ENCODE measurements at places on chromosomes 4 and X.

GRCh38 chrX:127011629-127012028, 192.1 kb downstream of the PRR32 start:
- DNase-seq = no peak

- peak; percentile 47 for DNase-seq
These were observed at the start of gene IL2RG for GRCh38 chrX:71111141-71111843. Gene IL2RG, minus strand, starts transcription at chrX:71111577. Its CDS starts 38 bp downstream, at chrX:71111539.

DNA sequence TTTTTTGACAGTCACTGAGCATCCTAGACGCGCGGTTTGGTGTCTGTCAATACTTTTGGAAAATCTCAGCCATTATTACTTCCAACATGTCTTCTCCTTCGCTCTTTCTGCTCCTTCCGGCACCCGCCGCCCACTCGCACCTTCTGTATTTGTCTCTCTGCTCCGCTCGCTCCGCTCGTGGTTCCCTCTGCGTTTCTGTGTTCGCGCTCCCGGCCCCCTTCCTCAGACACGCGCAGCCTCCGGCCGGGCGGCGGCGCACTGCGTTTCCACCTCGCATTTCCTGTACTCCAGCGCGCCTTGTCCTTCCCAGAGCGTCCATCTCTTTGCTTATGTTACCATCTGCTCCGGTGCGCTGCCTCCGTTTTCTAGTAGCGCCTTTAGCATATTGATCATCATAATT, 21.1 kb downstream of the PDE6B start:
- DNase-seq = no peak

DNA sequence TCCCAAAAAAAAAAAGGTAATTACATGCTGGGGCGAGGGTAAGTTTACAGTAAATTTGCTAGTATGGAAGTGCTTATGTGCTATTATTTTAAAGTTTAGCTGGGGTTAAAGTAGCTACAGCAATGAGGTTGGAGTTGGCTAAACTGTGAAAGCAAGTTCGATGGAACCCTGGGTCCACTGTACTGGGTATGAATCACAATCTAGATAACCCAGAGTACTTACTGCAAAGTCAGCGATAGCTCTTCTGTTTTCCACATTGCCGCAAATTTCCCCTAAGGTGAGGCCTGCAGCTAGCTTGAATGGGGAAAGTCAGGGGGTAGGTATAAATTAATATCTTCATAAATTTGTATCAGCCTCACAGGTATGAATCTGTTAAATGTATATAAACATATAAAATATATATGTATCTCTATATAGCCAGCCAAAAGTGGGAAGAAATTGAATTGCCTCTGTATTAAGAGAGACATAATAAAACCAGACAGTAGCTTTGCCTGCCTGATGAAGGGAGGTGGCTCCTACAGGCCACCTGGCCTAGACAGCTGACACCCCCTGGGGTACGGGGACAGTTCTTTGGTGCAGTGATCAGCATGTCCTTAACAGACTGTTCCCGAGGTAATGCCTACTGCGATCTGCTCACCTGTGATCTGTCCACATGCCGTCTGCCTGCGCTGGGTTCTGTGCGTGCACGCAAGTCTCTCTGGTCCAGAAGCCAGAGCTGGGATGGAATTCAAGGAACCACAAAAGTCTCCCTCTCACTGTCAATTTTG, 30.6 kb downstream of the CLRN2 start:
- no peak for DNase-seq

DNA sequence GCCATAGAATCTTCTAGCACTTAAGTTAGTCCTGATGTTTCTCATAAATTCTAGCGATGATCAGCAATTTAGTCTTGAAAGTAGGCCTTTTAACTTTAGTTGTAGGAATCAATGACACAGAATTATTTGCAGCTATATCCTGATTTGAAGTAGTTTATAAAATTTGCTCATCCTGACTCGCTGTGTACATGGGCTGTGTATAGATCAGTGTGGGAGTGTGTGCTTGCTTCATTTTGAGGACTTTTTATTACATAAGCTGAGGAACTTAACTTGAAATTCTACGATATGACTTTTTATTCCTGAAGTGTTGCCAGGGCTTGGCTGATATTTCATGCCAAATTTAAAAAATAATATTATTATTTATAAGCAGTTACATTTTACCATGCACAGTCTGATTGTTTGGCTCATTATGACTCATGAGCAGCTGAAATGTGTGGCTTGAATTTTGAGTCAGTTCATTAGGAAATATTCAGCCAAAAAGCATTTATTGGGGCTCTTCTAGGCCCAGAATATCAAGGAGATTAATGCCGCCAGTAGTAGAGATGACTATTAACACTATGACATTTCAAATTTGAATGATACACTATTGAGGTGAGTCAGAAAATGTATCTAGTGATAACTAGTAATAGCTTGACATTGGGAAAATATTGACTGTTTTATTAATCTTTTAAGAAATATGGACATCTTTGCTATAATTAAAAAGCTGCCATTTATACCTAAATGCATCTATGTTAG, 128.9 kb upstream of the LIMCH1 start:
- no peak for DNase-seq

GRCh38 chr4:143643399-143643798, 57.1 kb downstream of the FREM3 start:
- DNase-seq = no peak

DNA sequence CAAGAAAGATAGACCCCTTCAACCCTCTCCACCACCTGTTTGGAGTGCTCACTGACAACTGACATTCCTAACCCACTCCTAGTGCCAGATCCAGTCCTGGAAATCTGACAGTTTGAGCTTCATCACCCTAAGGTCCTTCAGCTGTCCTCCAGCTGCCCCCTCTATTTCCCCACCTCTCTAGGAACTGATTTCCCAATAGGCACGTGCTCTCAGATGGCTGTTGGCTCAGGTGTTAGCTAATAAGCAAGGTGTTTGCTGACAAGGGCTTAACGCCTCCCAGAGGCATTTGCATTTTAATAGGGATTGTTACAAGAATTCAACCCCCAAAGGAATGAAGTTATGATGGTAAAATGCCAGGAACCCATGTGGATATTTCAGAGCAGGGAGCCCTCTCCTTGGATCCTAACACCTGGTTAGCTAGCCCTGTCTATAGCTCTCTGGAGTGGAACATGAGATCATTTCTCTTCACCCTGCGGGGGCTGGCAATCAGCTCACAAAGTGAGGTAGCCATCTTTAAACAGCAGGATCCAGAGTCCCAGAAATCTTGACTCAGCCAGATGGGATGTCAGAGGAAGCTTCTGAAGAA, 348.5 kb upstream of the SFRP2 start:
- DNase-seq = no peak

- DNase-seq = no peak
These were observed 96.6 kb upstream of the DMD start for GRCh38 chrX:33307911-33308354.

DNA sequence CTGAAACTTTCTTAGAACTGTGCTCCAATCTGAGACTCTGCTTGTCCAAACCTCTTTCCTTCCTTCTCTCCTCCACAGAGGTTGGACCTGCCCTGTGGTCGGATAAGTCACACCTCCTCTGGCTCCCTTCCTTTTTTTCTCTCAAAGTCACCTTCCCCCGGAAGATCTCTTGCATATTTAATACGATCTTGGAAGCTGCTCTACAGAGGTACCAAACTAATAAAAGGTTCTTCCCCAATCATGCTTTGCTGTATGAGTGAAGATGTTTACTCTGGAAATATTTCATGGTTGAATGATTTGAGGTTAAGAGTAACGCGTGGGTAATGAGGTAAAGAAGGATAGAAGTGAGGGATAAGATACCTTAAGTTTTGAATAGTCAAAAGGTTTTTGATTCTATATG, 166.0 kb downstream of the ATG4A start:
- DNase-seq = no peak

- no peak for DNase-seq
These were observed 2.8 kb downstream of the PSAPL1 start for GRCh38 chr4:7431696-7432530.

GRCh38 chr4:12889054-12889453, 595.1 kb downstream of the RAB28 start:
- DNase-seq = no peak

DNA sequence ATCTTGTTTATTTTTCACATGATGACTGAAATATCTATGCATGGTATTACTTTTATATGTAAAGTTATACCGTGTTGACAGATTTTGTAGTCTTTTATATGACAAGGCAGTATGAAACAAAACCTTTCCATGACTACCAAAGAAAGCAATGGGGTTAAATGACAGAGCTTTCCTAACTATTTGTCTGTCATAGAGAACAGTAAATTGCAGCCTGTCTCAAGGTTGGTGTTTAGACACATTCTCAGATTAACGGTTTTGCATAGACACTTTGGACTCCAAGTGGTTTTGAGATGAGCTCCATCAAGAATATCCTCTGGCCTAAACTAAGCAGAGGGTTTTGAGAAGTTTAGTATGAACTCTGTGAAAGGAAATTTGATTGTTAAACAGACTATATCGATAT, 180.7 kb upstream of the TENM3 start:
- DNase-seq = no peak

GRCh38 chr4:82969414-82969813, 41.2 kb downstream of the LIN54 start:
- no peak for DNase-seq

DNA sequence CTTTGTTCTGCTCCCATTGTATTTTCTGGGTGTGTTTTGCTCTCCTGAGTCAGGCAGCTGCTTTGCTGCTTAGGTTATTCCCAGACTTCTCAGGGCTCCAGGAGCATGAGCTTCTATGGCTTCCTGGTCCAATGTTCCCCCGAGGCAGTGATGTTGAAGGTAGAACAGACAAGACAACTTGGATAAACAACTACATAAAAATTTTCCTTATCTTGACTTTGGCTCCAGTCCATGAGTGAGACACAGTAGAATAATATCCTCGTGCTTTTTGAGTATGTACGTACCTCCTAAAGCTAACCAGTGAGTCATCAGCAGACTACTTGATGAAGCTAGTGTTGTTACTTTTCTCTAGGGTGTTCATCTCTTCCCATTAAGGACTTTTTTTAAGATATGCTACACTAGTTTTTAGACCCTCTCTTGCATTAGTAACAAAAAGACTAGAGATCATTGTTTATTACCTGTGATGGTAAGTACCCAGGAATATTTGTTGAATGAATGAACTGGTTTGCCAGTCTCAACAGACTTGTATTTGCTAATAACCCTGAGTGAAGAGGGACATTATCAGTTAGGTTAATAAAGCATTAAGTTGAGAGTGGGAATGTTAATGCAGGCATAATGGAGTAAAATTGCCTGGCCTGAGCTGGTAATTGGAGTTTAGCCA, 131.9 kb downstream of the FHIP1A start:
- no peak for DNase-seq

- DNase-seq = no peak
These were observed 71.7 kb downstream of the NYX start for GRCh38 chrX:41518841-41519220.

GRCh38 chrX:74800062-74800461, 125.2 kb downstream of the NEXMIF start:
- no peak for DNase-seq

DNA sequence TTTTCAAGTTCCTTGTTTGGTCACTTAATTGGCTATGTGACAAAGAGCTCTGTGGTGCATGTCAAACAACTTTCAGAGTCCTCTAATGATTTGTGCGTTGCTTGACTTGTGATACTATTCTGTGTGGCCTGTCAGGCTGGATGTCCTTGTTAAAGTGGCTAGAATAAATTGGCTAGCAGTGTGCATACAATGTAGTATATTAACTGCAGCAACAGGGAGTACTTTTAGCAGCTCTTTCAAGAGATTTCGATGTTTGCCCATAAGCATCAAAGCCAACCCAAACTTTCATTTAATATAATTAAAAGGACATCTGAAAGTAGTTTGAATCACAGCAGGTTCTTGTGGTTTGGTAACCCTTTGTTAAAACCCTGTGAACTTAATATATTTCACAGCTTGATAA, 718.9 kb downstream of the ADGRL3 start:
- no peak for DNase-seq

DNA sequence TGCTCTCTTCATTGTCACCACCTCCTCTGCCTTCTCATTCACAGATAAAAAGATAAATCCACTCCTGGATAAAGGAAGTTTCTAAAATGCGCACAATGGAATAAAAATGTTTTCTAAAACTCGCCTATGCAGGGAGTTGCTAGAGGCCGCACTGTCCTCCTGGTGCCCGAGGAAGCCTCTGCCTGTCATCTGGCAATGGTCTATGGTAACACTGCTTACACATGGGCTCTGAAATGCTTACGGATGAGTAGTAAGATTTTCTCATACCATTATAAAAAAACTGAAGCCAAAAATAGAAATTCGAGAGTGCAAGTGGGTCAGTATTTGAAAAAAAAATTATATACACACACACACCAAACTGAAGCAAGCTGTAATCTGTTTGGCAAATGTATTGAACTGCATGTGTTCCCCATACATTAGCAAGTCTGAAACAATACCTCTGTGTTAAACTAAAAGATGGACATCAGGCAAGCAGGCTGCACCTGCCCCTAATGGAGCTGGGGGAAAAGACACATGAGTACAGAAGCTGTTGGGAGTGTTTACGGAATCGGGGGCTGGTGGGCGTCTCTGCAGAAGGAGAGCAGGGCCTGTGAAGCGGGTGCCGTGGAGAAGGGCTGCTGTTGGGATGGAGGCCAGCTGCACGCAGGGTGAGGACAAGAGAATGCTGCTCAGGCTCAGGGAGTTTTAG, 103.3 kb upstream of the FAT1 start:
- DNase-seq = no peak

- DNase-seq = no peak
These were observed 171.8 kb upstream of the CLNK start for GRCh38 chr4:10856271-10856782.

DNA sequence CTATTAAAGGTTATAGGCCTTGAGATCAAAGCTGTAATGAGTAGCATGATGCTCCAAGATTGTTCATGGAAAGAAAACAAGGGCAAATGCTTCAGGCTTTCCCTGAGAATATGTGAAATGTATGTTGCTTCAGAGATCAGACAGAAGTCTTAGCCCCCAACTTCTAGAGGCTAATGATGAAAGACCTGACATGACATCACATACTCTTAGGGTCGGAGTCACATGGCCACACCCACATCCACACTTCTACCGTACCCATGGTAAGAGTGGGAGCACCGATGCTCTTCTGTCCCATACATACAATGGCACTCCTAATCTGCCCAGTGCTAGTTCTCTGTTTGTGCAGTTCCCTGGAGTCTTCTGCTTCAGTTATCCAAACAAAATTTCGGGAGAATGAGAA, 111.9 kb upstream of the ACSL4 start:
- DNase-seq = no peak

- no peak for DNase-seq
These were observed 187.5 kb upstream of the ANKRD50 start for GRCh38 chr4:124899997-124900396.

Measured in stimulated activated CD8-positive, alpha-beta memory T cell treated with anti-CD3 and anti-CD28 coated beads, Interleukin-2, amount 100 ng/mL, for 48 hours (primary cell).